ENCODE measurements at places on chromosomes 13 and 19.
A peak's percentile ranks its signal among the peaks of the same experiment; 100 is the strongest.

- no peak for DNase-seq
Measured at GRCh38 chr13:65697843-65698242, 1532.3 kb downstream of the PCDH9 start.

DNA sequence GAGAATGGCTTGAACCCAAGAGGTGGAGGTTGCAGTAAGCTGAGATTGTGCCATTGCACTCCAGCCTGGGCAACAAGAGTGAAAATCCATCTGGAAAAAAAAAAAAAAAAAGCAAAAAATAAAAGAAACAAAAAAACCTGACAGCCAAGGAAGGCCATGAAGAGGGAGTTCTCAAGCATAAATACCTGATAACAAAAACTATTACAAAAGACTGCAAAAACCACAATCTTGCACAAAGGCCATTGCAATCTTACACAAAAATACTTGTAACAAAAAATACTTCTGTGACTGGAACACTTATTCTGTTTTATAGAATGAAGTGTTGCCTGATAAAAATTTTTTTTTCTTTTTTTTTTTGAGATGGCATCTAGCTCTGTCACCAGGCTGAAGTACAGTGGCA lies 61.5 kb upstream of the TSC22D1 start:
- no peak for DNase-seq

- DNase-seq: no peak
Measured at GRCh38 chr19:6223461-6224307, 56.1 kb downstream of the MLLT1 start.

- DNase-seq: no peak
Measured at GRCh38 chr13:57631596-57632275, at the start of gene PCDH17. PCDH17 (plus strand) TSS chr13:57631744; CDS start chr13:57632547, 803 bp downstream.

DNA sequence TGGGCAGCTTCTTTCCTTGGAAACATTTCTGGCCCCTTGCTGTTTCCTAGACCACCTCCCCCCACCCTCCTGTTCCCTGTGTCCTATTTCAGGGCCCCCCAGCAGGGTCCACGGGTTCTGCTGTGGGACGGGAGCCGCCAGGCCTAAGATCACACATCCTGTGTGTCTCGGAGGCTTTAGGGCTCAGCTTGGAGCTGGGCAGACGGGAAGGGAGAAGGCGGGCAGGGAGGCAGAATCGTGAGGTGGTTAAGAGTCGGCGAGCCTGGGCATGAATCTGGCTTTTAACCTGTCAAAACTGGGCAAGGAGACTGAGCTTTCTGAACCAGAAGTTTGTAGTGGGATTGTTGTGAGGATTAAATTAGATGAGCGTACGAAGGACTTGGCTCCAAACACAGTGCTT lies 4.8 kb downstream of the KCNC3 start:
- no peak for DNase-seq

- DNase-seq: no peak
Measured at GRCh38 chr19:4984438-4984990, 15.6 kb downstream of the KDM4B start.

DNA sequence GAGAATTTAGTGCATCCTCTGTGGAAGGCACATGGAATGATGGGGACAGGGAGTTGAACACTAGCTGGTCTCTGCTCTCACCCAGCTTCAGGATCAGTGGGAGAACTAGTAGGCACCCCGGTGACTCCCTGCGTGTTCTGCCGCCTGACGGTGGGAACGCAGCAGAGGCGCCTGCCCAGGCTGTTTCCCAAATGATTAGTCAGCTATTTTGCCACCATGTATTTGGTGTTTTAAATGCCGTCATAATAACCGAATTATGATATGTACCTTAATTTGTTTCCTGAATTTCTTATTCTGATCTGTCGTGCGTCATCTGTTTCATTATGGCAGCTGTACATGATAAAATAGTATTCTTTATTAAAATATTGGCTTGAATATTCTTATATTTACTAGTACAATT lies 115.9 kb upstream of the GJB6 start:
- DNase-seq: no peak

DNA sequence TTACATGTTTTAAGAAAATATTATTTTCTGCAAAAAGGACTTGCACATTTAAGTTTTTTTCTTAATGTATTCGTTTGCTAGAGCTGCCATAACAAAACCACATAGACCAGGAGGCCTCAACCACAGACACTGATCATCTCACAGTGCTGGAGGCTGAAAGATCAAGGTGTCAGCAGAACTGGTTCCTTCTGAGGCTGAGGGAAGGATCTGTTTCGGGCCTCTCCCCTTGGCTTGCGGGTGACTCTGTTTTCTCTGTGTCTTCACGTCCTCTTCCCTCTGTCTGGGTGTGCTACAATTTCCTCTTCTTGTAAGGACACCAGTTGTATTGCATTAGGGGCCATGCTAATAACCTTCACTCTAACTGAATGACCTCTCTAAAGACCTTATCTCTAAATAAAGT lies 364.2 kb downstream of the IRS2 start:
- no peak for DNase-seq

GRCh38 chr13:88086577-88086976 lies 415.4 kb downstream of the SLITRK5 start:
- DNase-seq: no peak

GRCh38 chr13:92657565-92657964 lies 569.0 kb upstream of the GPC6 start:
- no peak for DNase-seq

DNA sequence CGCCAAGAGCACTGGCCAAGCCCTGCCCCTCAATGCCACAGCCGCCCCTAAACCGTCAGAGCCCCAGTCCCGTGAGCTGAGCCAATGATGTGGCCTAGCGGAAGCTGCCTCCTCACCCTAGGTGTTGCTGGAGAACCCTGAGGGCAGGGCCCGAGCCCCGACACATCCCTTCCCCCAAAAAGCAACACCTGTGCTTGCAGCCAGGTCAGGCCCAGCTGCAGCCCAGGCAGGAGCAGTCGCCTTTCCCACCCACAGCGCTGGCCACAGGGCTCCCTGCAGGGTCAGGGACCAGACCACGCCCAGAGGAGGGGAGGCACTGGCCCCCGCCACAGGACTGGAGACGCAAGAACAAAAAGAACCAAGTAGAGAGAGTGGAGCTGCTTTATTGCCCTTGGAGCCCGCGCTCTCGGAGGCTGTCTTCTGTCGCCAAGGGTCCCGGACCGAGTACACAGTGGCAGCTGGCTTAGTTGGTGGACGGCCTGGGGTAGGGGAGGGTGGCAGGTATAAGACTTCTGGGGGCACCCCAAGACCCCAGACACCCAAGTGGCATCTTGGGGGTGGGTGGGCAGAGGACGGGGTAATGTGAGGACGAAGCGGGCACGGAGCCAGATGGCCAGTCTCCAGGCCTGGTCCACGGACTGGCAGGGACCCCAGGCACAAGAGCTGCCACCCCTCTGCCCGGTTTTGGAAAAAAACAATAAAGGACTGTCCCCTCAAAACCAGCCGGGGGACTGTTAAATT lies 3.3 kb downstream of the P2RY11 start:
- DNase-seq: no peak

DNA sequence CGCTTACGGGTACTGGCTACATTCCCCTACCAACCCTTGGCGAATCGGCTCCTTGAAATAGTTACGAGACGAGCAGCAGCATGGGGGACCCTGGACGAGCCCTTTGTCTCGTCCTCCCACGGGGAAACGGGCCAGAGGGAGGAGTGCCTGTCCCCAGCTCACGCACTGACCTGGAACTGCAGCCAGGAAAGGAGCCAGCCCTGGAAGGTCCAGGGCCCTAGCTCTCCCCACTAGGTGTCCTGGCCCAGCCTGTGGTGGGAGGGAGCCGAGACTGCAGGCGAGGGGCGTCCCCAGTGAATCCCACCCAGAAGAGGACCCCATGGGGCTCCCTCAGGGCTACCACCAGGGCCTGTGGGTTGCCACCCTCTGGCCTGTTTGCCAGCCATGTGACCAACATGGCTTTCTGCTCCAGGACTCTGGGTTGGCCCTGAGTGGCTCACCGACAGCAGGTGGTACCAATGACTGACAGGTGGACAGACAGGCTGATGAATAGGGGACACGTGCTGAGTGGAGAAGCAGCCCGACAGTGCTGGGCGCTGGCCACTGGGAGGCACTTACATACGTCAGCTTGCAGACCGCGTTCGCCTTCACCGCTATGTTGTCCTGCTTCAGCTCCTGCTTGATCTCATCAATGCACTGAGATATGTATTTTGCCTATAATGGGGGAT lies 13.2 kb downstream of the AP3D1 start:
- peak; percentile 90 for DNase-seq

- no peak for DNase-seq
Measured at GRCh38 chr19:12899891-12900518, 9.0 kb downstream of the GCDH start.
